Central memory CD4-positive, alpha-beta T cell (primary cell): ENCODE measurements at places on chromosomes 3 and 15.

DNA sequence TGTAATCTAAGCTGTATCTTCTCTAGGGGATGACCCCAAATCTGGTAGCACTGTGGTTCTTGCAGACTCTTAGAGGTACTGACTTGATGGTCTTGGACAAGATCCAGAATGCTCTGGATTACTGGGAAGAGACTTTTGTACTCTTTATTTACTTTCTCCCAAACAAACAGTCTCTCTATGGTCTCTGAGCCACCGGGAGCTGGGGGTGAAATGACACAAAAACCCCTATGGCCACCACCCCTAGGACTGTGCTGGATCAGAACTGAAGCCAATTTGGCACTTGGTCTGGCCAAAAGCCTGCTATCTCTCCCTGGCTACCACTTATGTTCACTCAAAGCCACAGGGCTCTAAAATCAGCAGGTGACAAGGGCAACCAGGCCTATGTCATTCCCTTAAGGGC, 50.2 kb upstream of the SI start:
- no peak for DNase-seq

GRCh38 chr15:53072077-53072476, 281.9 kb upstream of the ONECUT1 start:
- no peak for DNase-seq

GRCh38 chr15:91407269-91407889, 307.3 kb downstream of the SV2B start:
- DNase-seq, result peak; percentile 20

- no peak for DNase-seq
Measured at GRCh38 chr3:13584427-13584891, 35.5 kb downstream of the FBLN2 start.

DNA sequence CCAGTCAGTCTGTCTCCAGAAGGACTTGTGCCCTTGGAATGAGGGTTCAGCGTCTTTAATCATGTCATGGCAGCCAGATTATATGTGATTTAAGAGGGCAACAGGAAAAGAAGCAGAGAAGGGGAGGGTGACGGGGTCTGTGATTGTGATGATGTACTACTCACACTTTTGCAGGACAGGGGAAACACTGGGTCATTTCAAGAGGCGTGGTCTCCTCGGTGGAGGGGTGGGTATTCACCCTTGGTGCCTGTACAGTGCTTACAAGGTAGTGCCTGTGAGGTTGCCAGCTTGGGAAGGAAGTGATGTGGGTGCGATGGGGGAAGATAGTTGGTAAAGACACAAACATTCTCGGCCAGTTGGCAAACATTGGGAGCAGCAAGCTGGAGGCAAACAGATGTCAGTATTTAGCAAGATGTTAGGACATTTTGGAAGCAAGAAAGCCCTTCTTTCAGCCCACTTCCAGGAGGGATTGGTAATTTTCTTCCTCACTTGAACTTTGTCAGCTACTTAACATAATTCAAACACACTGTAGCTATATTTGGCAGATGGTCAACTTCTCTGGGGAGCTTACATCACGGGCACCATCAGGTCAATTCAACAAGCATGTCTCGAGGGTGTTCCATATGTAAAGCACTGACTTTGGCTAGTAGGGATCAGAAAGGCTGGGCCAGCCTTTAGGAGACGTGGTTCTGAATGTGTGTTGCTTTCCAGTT, 71.4 kb upstream of the ROPN1 start:
- DNase-seq, result no peak

- no peak for DNase-seq
Measured at GRCh38 chr3:115357456-115357855, 210.4 kb upstream of the ZBTB20 start.

GRCh38 chr15:63940966-63941620, 105.2 kb downstream of the DAPK2 start:
- no peak for DNase-seq

DNA sequence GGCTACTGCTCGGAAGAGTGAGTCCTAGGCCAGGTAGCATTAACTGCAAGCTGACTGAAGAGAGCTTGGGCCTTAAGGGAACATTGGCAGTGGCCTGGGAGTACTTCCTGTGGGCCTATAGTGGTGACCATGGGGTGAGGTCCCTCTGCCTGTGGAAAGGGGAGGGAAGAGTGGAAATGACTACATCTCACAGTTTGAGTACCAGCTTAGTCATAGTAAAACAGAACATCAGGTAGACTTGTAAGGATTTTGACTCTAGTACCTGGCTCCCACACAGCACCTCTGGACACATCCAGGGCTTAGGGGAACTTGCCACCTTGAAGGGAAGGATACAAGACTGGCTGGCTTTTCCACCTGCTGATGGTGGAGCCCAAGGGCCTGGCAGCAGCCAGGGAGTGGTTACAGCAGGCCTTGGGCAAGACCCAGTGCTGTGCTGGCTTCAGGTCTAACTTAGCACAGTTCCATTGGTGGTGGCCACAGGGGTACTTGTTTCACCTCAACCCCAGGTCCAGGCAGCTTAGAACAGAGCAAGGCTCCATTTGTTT, 147.8 kb downstream of the SLC9A9 start:
- DNase-seq, result no peak

DNA sequence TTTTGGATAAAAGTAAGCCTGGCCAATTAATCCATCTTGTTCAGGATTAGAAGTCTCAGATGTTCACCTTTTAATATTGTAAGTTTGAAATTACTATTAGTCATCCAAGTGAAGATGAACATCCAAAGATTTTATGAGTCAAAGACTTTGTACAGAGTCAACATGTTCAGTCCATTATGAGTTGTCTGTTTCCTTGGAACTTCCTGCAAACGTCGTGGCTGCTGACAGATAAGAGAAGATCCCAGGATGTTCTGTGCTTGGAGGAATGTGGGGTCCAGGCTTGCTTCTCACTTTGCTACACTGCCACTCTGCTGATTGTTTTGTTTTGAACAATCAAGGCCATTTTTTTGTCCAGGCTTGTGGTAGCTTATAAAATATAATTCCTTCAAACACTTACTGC, 74.3 kb upstream of the SLCO2A1 start:
- no peak for DNase-seq

DNA sequence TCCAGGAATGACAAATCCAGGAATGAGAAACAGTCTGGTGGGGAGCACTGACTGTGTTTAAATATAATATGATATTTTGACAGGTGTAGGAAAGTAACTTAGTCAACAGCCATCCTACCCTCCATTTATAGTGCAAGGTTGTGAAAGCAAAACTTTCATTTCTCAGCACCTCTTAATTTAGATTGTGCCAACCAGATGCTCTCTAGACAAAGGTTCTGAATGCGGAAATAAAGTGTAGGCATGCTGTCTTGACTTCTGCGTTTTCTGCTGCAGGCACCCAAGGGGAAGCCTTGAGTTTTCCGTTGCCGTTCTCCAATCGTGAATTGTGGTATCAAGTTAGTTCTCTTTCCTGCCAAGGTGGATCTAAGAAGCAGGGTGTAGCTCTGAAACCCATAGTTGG, 261.9 kb upstream of the SUCLG2 start:
- no peak for DNase-seq
